GM19239 (cell line): ENCODE measurements at places on chromosomes 6 and 20.

- DNase-seq = no peak
Measured at GRCh38 chr6:152598421-152598820, 38.7 kb downstream of the SYNE1 start.

- DNase-seq = no peak
Measured at GRCh38 chr6:1630771-1631217, 21.1 kb downstream of the FOXC1 start.

GRCh38 chr6:155883334-155883731, 427.7 kb upstream of the NOX3 start:
- DNase-seq = no peak

GRCh38 chr6:17656644-17657043, 50.1 kb downstream of the NUP153 start:
- DNase-seq = no peak

DNA sequence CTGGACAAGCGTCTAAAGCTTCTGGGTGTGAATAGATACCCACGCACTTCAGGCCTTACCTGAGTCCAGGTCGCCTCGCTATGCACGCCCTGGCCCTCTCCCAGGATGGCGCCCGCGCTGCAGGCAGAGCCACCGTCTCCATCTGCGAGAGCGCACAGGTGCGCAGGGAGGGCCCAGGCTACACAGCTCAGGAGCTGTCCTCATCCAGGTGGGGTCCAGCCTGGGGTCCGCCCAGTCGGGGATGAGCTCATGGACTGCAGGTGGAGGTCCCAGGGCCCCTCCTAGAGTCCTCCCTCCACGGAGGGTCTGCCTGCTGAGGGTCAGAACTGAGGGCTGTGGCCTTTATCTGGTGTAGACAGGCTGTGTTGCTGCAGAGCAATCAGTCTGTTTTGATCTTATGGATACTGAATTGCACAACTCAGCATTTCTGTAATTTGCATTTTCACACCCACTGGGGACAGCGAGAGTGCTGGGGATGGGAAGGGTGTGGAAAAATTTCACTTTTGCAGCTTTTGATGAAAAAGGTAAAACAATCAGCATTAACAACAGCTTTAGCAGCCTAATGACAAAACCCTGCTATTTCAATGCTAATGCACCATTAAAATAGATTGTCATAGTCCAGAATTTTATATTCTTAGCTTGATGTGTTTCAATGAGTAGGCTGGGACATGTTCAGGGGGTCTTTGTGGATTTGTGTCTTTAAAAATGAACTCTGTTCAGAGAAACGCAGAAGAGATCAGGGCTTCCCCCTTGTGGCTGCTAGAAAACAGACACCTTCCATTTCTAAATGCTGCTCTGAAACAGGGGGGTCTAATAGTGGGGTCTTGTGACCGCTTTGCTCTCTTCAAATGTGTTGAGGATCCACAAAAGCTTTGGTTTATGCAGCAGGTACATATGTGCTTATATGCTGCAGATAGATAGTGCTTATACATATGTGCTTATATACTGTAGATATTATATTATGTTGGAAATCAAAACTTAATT, 77.8 kb upstream of the PHACTR3 start:
- DNase-seq = no peak
